ENCODE measurements at places on chromosomes 1 and 21. TPM values are rescaled to one million over a fixed set of nuclear protein-coding genes. Genes with fewer than 3 reads are reported as not detected.

Gene CTSS
- 68.2 TPM for total RNA-seq

Gene CHI3L2
- total RNA-seq: 7.8 TPM

Gene OR2L8
- total RNA-seq: not detected

Gene LRRC8C
- total RNA-seq: 14.4 TPM

Gene S100A7A
- total RNA-seq: not detected

Gene TRIM45
- total RNA-seq: 5.0 TPM

- DNase-seq: no peak
Observed at GRCh38 chr1:119703666-119704450, 7.9 kb upstream of the PHGDH start.

DNA sequence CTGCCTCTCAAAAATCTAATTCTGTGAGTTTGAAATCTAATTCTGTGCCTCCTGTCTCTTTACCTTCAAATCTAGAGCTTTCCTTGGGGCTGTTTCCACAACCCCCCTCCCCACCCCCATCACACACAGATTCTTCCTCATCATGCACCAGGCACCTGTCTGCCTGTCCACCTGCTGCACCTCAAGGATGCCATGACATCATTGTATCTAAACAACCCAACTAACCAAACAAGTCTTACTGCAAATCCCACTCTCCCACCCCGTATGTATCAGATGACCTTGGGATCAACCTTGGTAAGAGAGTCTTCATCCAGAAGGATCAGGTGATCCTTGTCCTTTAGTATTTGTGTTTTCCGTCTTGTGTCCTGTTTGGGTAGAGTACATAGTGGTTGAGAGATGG is 102.7 kb upstream of the SIM2 start:
- no peak for DNase-seq

DNA sequence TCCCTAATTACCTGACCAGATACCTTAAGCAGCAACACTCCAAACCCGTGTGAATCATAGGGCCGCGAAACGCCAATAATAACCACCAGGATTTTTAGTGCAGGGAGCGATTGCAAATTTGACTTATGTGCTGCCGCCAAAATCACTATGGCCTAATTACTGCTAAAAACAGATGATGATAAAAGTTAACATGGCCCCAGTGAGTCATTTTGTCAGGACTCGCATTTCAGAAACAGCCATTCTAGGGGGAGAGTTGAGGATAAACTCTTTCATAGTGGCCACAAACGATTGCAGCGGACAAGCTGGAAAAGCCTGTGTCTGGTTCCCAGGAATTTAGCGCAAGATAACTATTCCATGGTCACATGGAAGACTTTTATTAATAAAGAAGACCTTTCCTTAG is 103.4 kb downstream of the HLX start:
- no peak for DNase-seq

- no peak for DNase-seq
Observed at GRCh38 chr1:53703174-53703573, 35.8 kb downstream of the GLIS1 start.

Measured in aorta (tissue), 5 donors.